ENCODE measurements at places on chromosomes 12 and 14.

GRCh38 chr14:92914087-92914656 is 8.8 kb upstream of the CHGA start:
- DNase-seq, result peak; percentile 15

- DNase-seq, result no peak
Observed at GRCh38 chr12:118102070-118102469, 1.7 kb downstream of the VSIG10 start.

GRCh38 chr14:79802093-79802492 is 409.2 kb downstream of the DIO2 start:
- no peak for DNase-seq

GRCh38 chr12:68611094-68611805 is 551 bp downstream of the RAP1B start:
- no peak for DNase-seq

- DNase-seq, result no peak
Observed at GRCh38 chr12:112977641-112978040, 678 bp upstream of the OAS2 start.

DNA sequence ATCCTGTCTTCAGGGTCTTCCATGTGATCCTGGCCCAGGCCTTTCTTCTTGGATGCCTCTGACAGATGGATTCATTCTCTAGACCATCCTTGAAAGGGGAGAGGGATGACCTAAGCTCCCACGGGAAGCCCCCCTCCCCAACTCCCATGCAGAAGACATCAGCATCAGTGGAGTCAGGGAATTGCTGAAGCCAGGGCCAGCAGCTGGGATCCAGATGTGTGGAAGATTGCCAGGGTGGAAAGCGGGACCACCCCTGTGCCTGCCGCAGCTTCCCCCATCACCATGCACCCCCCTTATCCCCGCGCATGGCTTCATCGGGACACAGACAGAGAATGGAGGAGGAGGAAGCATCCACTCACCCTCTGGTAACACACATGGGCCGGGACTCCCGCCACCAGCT is 183.6 kb upstream of the PRMT8 start:
- no peak for DNase-seq

GRCh38 chr14:50559990-50560930 is at the start of gene ATL1:
TSS of gene ATL1 (plus strand) at chr14:50560145. CDS start at chr14:50560266, 121 bp downstream.
- peak; percentile 14 for DNase-seq

- no peak for DNase-seq
Observed at GRCh38 chr14:82403987-82404386, 870.3 kb upstream of the SEL1L start.

- DNase-seq, result no peak
Observed at GRCh38 chr12:126768517-126768916, 1498.5 kb upstream of the TMEM132C start.

GRCh38 chr12:1947081-1947480 is 28.6 kb upstream of the CACNA2D4 start:
- DNase-seq, result no peak

- no peak for DNase-seq
Observed at GRCh38 chr14:64525354-64525753, 15.2 kb upstream of the HSPA2 start.

DNA sequence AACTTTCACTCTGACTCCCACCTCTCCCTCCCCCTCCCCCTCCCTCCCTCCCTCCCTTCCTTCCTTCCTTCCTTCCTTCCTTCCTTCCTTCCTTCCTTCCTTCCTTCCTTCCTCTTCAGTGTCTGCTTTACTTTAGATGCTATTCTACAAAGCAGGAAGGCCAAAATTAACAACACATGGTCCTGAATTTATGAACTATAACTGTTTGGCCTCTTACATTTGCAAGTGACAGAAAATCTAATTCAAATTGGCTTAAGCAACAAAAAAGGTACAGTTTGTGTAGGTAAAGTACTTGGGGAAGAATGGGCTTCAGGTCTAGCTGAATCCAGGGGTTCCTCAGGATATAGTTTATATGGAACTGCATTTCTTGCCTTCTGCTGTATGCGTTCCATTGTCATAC is 673.0 kb downstream of the AACS start:
- no peak for DNase-seq

DNA sequence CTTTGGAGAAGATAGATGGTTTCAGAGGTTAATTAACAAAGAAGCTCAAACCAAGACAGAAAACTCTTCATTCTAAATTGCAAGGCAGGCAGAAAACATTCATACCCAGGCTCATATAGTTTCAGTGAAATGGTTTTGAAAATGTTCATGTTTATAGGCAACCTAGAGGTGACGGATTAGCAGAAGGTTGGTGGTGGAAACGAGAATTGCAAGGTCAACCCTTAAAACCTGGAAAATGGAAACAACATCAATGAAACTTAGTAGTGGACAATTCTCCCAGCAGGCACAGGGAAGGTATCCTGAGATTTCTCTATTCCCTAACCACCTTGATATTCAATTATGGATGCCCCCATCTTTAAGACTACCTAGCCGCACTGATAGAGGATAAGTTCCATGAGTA is 965 bp downstream of the CD163 start:
- DNase-seq, result no peak

- DNase-seq, result no peak
Observed at GRCh38 chr12:38586789-38587188, 270.2 kb downstream of the ALG10B start.

DNA sequence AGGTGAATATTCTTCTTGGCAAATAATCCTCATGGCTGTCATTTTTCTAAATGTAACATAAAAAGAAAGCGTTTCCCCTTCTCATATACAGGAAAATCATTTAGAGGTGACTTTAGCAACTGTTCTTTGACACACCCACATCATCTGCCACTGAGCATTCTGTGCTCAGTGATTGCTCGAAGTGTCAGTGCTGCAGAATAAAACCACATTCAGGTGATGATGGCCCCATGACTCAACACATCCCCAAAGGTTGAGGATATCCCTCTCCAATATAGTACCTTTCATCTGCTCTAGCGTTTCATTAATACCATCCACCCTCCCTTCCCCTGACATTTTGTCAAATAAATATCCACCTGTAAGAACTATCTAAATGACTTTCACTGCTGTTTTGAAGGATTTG is 28.7 kb upstream of the CPSF6 start:
- DNase-seq, result no peak

- no peak for DNase-seq
Observed at GRCh38 chr12:103840462-103840875, 565 bp downstream of the NT5DC3 start.

DNA sequence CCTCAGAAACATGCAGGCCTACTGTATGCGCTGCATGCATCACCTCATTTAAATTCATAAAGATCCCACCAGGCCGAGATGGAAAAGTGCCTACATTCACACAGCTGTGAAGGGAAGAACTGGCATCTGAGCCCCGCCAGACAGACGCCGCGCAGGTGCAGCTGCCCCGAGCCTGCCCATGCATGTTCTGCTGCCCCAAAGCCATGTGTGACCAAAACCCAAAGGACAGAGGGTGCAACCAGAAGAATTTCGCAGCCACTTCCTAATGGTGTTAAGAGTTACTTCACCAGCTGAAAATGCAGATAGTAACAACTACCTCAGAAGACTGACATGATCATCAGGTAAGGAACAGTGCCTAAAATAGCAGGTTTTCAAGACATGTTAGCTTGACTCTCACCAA is 13.5 kb upstream of the KRT8 start:
- DNase-seq, result no peak

DNA sequence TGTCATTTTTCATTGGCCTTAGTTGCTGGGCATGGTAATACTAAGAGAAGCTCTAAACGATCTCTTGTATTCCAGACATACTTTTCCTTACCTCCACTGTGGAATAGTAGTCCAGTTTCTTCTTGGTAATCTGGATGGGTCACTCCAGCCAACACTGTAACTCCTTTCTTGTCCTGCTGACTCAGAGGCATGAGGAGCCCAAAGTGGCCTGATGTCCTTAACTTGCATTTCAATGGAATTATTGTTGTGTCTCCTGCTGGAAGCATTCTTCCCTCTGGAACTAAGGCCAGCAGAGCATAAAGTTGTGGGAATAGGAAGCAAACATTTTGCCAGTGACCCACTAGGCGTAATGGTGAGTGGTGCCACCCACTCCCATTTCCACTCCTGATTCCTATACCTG is 33.1 kb downstream of the DAAM1 start:
- no peak for DNase-seq

GRCh38 chr12:98370976-98371375 is 144.4 kb upstream of the TMPO start:
- DNase-seq, result no peak

DNA sequence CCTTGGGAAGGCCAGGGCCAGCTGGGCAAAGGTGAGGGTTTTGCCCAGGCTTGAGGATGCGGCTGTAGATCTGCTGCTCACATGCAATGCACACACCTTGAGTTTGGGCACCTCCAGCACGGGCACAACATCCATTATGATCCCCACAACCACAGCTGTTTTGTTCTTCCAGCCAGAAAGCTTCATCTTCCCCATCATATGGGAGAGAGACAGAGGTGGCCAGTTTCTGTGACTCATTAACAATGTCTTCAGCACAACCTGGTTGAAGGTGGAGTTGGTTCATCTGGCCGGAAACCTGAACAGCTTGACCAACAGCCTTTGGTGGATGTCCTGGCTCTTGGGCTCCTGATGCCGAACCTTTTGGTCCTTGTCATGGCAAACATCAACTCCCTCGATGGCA is 163.7 kb upstream of the CCND2 start:
- DNase-seq, result no peak

GRCh38 chr14:42671636-42672035 is 1065.0 kb downstream of the LRFN5 start:
- no peak for DNase-seq

DNA sequence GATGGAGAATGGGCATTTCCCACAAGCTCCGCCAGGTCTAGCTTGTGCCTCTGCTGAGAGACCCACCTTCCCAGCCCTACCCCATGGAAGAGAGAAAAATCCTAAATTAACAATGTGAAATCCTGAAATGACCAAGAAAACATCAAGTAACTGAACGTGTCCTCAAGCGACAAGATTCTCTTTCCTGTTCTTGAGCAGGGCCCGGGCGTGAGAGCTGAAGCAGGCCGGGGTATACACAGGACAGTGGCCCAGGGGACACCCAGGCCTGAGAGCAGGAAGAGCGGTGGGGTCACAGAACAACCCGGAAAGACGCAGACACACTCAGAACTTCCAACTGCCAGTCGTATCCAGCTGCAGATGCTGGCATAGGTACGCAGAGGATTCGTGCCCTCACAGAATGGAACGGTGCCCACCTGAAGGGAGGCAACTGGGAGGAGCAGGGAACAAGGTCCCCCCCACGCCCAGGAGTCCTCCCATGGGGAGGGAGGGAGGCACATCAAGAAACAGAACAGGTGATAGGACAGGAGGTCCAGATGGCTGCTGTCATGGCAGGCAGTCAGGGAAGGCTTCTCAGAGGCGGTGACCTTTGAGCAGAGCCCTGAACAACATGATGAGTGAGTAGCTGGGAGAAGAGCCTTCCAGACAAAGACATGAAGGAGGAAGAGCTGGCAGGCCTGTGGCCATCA is 9.1 kb downstream of the RIMBP2 start:
- DNase-seq, result no peak

- DNase-seq, result no peak
Observed at GRCh38 chr12:115521771-115522409, 755.6 kb downstream of the MED13L start.

GRCh38 chr14:54094765-54095164 is 138.1 kb upstream of the BMP4 start:
- no peak for DNase-seq

DNA sequence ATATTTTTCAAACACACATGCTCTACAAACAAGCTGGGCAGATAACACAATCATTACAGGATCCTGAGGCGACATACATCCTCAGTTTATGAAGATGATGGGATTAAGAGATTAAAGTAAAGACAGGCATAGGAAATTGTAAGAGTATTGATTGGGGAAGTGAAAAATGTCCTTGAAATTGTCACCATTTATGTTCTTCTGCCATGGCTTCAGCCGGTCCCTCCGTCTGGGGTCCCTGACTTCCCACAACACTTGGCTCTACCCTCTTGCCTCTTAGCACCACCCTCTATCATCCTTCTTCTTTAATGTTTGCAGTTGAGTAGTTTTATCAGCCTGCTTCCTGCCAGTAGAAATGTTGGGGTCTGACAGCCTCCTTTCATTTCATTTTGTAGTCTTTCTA is 244.4 kb downstream of the DAD1 start:
- DNase-seq, result no peak

GRCh38 chr12:117649796-117650195 is 288.4 kb upstream of the NOS1 start:
- no peak for DNase-seq

- no peak for DNase-seq
Observed at GRCh38 chr12:102993537-102993936, 36.1 kb downstream of the ASCL1 start.

DNA sequence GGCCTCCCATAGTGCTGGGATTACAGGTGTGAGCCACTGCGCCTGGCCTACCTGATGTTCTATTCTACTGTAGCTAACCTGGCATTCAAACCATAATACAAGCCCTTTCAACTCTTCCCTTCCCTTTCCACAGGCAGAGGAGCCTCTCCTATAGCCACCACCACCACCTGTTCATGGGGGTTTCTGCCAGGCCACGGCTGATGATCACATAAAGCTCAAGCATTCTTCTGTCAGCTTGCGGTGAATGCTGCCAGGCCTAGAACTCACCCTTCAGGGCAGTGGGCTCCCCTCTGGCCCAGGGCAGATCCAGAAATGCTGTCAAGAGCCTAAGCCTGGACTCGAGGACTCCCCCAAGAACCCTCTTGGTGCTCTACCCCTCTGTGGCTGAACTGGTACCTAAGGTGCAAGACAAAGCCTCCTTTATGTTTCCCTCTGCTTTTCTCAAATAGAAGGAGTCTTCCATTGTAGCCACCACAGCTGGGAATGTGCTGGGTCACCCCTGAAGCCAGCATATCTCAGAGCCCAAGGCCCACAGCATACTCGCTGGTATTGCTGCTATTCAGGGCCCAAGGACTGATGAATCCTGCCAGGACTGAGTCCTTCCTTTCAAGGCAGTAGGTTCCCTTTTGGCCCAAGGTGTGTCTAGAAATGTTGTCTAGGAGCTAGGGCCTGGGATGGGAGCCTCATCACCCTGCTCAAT is 3.4 kb upstream of the DLGAP5 start:
- DNase-seq, result no peak

- DNase-seq, result no peak
Observed at GRCh38 chr14:102556098-102556677, 36.3 kb upstream of the RCOR1 start.

DNA sequence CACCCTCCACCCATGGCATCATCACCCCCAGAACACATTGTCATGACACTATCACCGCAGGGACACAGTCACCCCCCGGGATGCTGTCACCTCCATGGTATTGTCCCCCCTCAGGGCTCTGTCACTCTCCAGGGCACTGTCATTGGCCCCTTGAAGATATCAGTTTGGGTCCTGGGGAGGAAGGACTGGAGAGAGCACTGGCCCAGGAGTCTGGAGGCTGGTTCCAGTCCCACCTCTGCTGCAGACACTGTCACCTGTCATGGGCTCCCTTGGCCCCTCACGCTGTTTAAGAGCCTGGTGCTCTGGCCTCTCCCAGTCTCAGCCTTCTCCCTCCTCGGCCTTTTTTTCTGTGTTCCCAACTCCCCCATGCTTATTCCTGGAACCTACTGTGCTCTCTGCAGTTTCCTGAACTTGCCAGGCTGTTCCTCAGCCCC is 31.9 kb downstream of the SERPINA3 start:
- DNase-seq, result no peak
